HCEC 1CT (cell line): ENCODE measurements at places on chromosomes 4 and X.
A peak's percentile ranks its signal among the peaks of the same experiment; 100 is the strongest.

- DNase-seq = no peak
These were observed 44.7 kb downstream of the MAML3 start for GRCh38 chr4:140109292-140109691.

DNA sequence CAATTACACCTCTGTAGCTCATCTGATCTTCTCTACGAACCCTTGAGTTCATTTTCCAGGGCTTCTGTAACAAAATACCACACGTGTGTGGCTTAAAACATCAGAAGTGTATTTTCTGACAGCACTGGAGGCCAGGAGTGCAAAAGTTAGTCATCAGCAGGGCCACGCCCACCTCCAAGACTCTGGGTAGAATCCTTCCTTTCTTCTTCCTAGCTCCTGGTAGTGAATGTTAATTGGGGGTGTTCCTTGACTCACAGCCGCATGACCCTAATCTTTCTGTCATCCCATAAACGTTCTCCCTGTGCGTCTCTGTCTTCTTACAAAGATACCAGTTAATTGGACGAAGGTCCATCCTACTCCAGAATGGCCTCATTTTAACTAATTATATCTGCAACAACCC is 115.0 kb downstream of the TRIML1 start:
- DNase-seq = peak; percentile 5

GRCh38 chrX:108312957-108313356 is 125.3 kb downstream of the COL4A6 start:
- DNase-seq = peak; percentile 23

GRCh38 chrX:107154787-107155620 is 36.4 kb upstream of the RBM41 start:
- DNase-seq = no peak

GRCh38 chr4:5337731-5338130 is 286.5 kb downstream of the STK32B start:
- no peak for DNase-seq
